ENCODE measurements at places on chromosomes 2 and 18. TPM values are rescaled to one million over a fixed set of nuclear protein-coding genes. Genes with fewer than 3 reads are reported as not detected.

The ILKAP gene
- total RNA-seq, result 77.3 TPM

The MCM6 gene
- 28.9 TPM for total RNA-seq

The TRMT61B gene
- 18.0 TPM for total RNA-seq

The MOCOS gene
- 0.42 TPM for total RNA-seq

DNA sequence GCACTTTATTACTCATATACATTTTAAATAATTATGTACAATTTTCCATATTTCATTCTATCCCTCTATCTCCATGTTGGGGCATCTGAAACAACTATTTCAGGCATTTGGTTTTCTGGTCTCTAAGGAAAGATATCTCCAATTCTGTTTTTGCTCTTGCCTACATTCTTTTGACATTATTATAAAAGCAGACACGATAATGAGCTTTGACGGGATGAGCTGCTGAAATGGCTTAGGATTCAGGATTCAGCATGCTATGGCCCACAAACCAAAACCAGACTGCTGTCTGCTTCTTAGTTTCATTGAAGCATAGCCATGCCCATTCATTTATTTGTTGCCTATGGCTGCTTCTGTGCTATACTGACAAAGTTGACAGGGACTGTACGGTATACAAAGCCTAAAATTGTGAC, 42.7 kb upstream of the GLS start:
- H3K27me3 ChIP-seq, result no peaks in the 10 kb centered on the region
- no peak overlapping the region for H3K27ac ChIP-seq
- H3K36me3 ChIP-seq, result peaks cover 17% of the 10 kb centered on the region
- H3K4me1 ChIP-seq, result no peaks in the 10 kb centered on the region

- H3K36me3 ChIP-seq, result no peaks in the 10 kb centered on the region
- H3K27ac ChIP-seq, result no peak overlapping the region
- H3K27me3 ChIP-seq, result peaks cover 81% of the 10 kb centered on the region
- peaks cover 50% of the 10 kb centered on the region for H3K4me1 ChIP-seq
- H3K4me3 ChIP-seq, result no peak overlapping the region
Observed at GRCh38 chr2:161421686-161422085, 5.6 kb downstream of the TBR1 start.

DNA sequence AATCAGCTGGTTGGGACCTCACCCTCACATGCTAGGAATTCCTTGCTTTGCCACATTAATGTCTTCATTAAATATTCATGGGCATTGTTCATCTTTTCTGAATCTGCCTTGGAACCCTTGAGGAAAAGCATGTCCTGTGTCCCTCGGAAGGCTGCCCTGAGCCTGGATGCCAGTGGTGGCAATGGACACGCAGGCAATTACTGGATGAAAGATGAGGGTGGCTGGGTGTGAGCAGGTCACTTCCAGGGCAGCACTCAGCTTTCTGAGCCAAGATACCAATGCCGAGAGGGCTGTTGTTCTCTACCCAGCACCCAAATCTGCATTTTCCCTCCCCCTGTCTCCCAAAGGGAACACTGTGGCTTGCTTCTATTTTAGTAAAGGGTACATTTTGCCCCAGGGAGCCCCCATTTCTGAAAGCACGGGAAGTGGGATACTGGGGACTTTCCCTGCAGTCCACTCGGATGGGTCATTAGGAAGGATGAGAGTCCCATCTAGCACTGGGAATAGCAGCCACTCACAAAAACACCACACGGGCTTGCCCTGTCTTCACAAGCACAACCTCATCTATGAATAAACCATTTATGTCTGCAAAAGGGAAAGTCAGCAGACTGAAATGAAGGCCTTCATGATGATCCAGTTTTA, 234.8 kb downstream of the SOX11 start:
- H3K4me1 ChIP-seq, result no peaks in the 10 kb centered on the region
- H3K4me3 ChIP-seq, result no peak overlapping the region
- DNase-seq, result no peak
- no peak overlapping the region for H3K27ac ChIP-seq

DNA sequence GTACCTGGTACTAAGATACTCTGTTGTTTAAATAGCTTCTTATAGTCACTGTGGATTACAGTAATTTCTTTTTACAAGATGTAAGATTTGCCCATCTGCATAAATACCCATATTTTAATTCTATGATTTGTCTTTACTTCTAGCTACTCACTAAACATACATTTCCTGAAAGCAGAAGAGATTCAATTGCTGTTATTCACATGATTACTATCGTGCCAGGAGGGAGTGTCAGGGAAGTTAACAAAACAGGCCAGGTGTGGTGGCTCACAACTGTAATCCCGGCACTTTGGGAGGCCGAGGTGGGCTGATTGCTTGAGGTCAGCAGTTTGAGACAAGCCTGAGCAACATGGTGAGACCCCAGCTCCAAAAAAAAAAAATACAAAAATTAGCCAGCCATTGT, 33.8 kb downstream of the PRKCE start:
- no peak overlapping the region for H3K4me3 ChIP-seq
- no peak overlapping the region for H3K27ac ChIP-seq
- peaks cover 2% of the 10 kb centered on the region for H3K36me3 ChIP-seq

- H3K4me3 ChIP-seq, result no peak overlapping the region
- H3K36me3 ChIP-seq, result no peaks in the 10 kb centered on the region
- peaks cover 4% of the 10 kb centered on the region for H3K4me1 ChIP-seq
- no peak for DNase-seq
- H3K27me3 ChIP-seq, result no peaks in the 10 kb centered on the region
- no peak overlapping the region for H3K27ac ChIP-seq
Observed at GRCh38 chr2:47632754-47633153, 150.2 kb upstream of the MSH6 start.

DNA sequence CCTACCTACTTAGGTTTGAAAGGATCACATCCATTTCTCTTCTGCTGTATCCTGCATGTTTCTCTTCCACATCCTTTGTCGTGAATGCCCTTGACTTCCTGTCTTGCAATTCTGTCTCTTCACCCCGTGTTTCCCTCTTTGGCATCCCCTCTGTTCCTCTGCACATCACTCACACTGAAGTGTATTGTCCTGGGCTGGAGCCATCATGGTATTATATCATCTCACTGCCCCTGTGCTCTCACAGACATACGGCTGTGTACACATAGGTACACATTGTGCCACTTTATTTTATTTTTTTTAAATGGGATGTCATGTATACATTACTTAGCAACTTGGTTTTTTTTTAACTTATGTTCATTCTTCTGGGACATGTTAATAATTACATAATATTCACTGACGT, 291.6 kb downstream of the ALPK2 start:
- H3K27ac ChIP-seq, result no peak overlapping the region
- no peak overlapping the region for H3K4me3 ChIP-seq
- peaks cover 38% of the 10 kb centered on the region for H3K36me3 ChIP-seq
- no peaks in the 10 kb centered on the region for H3K27me3 ChIP-seq
- no peaks in the 10 kb centered on the region for H3K4me1 ChIP-seq

- H3K27me3 ChIP-seq, result no peaks in the 10 kb centered on the region
- no peak for DNase-seq
- H3K36me3 ChIP-seq, result no peaks in the 10 kb centered on the region
- no peak overlapping the region for H3K27ac ChIP-seq
- H3K4me3 ChIP-seq, result no peak overlapping the region
Observed at GRCh38 chr2:238703436-238703835, 144.4 kb upstream of the TWIST2 start.
